ENCODE measurements at places on chromosomes 12 and 14.

- DNase-seq: no peak
These were observed 42.2 kb downstream of the ZCRB1 start for GRCh38 chr12:42283739-42284138.

DNA sequence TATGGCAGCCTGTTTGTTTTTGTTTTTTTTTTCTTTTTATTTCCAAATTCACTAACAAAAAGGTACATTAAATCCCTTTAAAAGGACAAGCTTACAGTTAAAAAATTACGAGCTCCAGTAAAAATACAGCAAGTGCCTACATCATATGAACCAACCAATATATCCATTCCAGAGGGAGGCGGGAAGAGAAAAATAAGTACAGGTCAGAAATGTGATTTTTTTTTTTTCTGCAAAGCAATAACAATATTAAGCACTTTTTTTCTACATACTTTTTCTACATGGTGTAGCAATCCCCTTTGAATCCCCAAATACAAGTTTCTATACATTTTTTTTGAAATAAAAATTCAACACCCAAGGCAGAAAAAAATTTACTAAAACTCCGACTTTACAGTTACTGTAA, 100.6 kb downstream of the BCL11B start:
- no peak for DNase-seq

GRCh38 chr12:111773801-111774551, 7.2 kb downstream of the ALDH2 start:
- no peak for DNase-seq

GRCh38 chr12:15580431-15580830, 208.8 kb downstream of the EPS8 start:
- peak; percentile 20 for DNase-seq

DNA sequence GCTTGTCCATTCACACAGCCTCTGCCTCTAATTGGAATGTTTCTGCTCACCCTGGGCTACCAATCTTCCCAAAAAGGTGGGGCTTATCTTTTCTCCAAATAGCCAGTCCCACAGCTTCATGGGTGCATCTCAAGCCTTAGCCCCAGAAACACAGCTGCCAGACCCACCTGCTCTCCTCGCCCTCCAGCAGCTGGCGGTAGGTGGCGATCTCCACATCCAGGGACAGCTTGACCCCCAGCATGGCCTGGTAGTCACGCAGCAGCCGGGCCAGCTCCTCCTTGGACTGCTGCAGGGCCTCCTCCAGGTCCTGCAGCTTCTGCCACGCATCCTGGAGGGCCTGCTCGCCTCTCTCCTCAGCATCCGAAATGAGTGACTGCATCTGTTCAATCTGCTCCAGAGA, 11.1 kb downstream of the KRT77 start:
- DNase-seq: no peak

All from NCI-H748 treated with DMSO at 0.1 percent for 48 hours (cell line).